ENCODE measurements at places on chromosomes 5 and 9. TPM values are rescaled to one million over a fixed set of nuclear protein-coding genes. Genes with fewer than 3 reads are reported as not detected.
A peak's percentile ranks its signal among the peaks of the same experiment; 100 is the strongest.

GRCh38 chr9:134293611-134294152 lies 32.6 kb upstream of the RXRA start:
- peak; percentile 34 for DNase-seq

Gene ZNF608
- 80.8 TPM for polyA plus RNA-seq

Gene NTNG2
- polyA plus RNA-seq = 0.41 TPM

DNA sequence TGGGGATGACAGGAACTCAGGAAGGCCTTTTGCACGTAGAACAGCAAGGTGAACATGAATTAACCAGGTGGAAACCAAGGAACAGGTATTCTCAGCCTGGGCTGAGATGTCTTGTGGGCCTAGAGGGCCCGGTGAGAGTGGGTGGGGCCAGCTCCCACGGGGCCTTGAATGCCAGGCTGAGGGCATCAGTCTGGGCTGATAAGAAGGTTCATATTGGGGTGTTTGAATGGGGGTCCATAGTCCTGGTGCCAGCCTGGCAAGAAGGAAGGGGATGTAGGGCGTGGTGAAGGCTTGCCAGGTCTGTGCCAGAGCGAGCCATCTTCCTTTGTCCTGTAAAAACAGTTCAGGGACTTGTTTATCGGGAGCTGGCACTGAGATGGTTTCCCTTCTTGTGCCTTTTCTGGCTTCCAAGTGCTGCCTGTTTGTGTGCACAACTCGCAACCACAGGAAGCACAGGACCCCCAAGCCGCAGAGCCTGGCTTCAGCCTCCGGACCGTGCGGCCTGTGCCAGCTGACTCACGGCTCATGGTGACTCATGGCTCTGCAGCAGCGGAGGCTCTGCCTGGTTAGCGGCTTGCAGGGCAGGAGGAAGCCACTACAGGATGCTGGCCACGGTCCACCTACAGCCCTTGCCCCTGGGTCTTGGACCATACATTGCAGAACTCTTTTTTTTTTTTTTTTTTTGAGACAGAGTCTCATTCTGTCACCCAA lies 2.4 kb downstream of the CARD19 start:
- DNase-seq = no peak

GRCh38 chr9:132074736-132075135 lies 4.9 kb downstream of the MED27 start:
- DNase-seq = no peak

GRCh38 chr9:75964427-75964826 lies 74.0 kb downstream of the PCSK5 start:
- DNase-seq = no peak

DNA sequence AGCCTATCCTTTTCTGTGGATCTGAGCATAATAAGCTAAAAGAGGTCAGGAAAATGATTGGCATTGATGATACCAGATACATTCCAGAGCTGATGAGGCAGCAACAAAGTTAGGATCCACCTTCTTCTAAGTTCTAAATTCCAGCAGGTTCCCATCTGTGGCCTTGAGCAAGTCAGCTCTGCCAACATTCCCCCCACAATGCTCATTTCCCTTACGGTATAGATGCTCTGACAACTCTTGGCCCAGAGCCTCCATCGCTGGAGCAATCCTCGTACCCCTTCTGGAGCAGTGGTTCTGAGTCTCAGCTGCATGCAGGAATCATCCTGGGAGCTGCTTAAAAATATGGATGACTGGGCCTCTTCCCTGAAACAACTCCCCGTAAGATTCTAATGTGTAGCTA lies 78.1 kb downstream of the MED27 start:
- DNase-seq = no peak

Gene PCDHGA4
- 2.3 TPM for polyA plus RNA-seq

Gene KIF27
- 27.9 TPM for polyA plus RNA-seq

DNA sequence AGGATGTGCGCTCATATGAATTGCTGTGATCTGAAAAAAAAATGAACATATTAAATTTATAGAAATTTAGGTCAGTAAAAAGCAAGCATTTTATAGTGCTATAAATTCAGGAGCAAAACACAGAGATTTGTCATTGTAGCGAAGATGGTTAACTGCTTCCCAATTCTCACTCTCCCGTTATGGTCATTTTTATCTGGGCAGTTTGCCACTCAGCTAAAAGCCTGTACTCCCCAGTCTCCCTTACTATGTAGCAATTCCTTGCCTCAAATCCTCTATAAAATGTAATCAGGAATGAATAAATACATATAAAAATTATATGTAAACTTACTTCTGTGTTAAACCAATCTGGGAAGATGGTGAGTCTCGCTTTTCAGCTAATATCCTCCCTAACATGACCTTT lies 471.5 kb downstream of the HINT1 start:
- no peak for DNase-seq

Gene IL17B
- polyA plus RNA-seq = 1.5 TPM

GRCh38 chr9:131429121-131430012 lies 35.5 kb downstream of the PRRC2B start:
- no peak for DNase-seq

DNA sequence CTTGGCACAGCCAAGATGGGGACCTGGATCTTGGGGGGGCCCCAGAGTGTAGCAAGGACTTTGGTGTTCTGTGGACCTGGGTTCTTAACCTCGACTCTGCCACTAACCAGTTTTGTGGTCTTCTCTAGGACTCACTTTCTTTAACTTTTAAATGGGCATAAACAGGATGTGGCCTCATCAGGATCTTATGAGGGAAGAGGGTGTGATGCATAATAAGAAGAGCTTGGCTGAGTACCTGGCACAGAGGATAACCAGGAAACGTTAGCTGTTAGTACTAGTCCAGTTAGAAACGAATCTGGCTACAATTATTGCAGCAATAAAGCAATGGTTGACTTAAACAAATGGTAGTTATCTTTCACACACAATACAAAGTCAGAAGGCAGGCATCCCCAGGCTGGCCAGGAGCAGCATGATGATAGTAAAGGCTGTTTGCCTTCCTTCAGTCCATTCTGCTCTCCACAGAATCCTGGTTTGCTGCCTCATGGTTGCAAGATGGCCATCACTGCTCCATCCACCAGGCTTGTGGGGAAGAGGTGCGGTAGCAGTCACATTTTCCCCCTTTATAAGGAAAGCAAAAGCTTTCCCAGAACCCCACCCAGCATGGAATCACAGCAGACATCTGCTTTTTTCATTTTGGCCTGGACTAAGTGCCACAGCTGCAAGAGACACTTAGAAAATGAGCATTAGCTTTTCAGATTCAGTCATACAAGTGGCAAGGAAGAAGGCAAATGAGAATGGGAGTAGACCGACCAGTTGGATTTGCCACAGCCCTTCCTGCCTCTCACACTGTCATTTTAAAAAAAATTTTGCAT lies 225.0 kb downstream of the AOPEP start:
- no peak for DNase-seq

Gene ARHGEF39
- polyA plus RNA-seq = 8.7 TPM

Gene WNT8A
- 0.25 TPM for polyA plus RNA-seq

DNA sequence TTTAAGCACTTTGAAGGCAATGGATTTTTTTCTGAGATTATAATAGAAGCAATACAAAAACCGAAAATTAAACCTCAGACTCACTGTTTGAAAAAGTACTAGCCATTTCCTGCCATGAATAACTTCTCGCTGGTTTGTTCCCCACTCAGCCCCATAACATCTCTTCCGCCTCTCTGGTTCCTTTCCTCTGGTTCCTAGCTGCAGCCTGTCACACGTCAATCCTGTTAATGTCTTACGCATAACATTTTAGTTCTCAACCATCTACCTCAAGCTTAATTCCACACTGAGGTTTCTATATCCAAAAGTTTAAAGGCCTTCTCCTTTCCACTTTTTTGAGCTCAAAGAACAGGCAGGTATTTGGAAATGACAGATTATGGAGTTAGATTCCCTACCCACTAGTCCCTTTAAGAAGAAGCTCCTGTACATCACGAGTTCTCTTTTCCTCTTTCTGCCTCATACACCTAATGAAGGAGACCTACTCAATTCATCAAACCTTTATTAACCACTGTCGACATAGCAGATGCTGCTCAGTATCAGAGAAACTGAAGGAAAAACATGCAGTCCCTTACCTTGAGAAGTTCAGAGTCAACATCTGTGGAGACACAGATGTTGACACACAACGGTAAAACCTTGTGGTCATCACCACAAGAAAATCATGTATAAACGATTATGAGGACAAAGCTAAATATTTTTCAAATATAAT lies 243.0 kb upstream of the PTGER4 start:
- DNase-seq = no peak

- DNase-seq = no peak
These were observed 2.4 kb upstream of the EXOC3 start for GRCh38 chr5:440401-441201.

Gene FOXD4L4
- polyA plus RNA-seq = 0.21 TPM

All from renal pelvis (tissue), 12 donors.